ENCODE measurements at places on chromosomes 1 and 21. TPM values are rescaled to one million over a fixed set of nuclear protein-coding genes. Genes with fewer than 3 reads are reported as not detected.

C1QTNF12 gene
- total RNA-seq: 0.79 TPM

GRCh38 chr1:211732293-211732980 is 57.0 kb upstream of the NEK2 start:
- DNase-seq: no peak

DNA sequence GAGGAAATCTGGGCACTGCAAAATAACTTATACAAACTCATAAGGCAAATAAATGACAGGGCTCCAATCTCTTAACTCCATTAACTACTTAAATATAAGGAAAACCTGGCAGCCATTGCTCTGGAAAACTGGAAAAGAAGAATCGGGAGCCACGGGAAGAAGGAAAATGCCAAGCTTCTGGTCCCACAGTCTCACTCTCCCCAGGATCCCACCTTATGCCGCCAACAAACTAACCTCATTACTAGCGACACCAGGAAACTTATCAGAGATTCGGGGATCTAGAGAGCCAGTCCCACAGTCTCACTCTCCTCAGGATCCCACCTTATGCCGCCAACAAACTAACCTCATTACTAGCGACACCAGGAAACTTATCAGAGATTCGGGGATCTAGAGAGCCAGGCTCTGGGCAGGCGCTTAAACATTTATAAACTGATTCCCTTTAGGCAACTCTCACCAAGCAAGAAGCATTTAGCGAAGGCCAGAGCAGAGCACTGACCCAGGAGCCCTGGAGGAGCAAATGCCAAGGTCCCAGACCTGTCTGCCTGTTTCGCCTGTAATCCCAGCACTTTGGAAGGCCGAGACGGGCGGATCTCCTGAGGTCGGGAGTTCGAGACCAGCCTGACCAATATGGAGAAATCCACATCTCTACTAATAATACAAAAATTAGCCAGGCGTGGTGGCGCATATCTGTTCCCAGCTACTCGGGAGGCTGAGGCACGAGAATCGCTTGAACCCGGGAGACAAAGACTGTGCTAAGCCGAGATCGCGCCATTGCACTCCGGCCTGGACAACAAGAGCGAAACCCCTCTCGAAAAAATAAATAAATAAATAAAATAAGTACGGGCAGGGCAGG is 720 bp downstream of the PSMB2 start:
- peak; percentile 3 for DNase-seq

DNA sequence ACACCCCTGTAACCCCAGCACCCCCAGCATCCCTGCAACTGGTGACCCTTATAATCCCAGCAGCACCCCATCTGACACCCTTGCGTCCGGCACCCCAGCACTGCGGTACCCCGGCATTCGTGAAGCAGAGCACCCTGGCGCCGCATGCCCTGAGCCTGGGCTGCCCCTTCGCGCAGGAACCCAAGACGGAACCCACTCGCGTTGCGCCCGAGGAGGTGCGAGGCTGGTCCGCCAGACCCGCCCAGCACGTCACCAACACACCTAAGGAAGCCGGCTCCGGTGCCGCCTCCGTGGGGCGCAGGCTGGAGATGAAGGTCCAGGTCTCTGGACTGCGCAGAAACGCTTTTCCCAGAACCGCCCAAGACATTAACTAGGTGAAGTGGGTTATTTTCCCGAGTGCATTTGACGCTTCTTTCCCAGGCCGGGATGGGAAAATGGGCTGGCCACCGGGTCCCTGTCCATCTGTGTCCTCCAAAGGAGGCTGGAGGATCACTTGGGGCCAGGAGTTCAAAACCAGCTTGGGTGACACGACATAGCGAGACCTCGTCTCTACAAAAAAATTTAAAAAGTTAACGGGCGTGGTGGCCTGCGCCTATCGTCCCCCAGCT is 15.9 kb upstream of the RNF187 start:
- DNase-seq: no peak

- no peak for DNase-seq
Measured at GRCh38 chr1:193251950-193252349, 65.5 kb upstream of the B3GALT2 start.

DNA sequence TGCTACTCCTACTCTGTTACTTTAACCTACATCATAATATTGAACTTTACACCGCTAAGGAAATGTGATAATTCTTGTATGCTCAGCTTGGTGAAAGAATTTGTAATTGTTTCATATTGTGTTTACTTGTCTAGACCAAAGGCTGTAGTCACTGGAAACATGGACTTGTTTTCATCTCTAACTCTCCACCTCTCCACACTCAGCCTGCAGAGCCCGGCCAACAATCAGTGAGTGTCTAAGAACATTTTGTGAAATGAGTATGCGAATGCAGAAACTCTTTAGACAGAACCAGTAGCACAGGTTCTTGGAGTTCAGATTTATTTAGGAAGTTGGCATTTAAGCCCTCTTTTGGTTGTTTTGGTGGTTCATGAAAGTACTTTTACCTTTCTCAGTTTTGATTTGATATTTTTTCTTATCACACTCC is 3.2 kb upstream of the RWDD3 start:
- no peak for DNase-seq

DNA sequence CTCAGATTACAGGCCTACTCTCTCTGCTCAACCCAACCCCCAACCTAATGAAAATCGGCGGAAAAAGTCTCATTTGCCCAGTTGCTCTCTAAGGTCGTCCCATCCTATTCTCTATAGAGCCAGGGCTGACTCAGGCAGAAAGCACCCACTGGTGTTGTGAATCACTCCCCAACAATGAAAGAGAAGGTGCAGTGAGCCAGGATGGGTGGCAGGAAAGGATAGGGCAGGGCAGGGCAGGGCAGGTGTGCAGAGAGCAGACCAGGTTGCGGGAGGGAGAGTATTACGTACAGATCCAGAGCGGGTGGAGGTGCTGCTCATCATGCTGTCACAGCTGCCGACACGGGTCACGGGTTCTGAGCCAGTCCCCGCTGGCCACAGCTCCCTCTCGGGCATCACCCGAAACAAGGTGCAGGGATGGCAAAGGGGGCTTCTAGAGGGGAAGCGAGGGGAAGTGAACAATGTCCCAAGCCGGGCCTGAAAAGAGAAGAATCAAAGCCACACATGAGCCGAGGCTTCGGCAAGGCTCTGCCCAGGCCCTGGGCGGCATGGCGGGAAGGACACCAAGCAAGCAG is 5.3 kb downstream of the C1orf116 start:
- no peak for DNase-seq

DNA sequence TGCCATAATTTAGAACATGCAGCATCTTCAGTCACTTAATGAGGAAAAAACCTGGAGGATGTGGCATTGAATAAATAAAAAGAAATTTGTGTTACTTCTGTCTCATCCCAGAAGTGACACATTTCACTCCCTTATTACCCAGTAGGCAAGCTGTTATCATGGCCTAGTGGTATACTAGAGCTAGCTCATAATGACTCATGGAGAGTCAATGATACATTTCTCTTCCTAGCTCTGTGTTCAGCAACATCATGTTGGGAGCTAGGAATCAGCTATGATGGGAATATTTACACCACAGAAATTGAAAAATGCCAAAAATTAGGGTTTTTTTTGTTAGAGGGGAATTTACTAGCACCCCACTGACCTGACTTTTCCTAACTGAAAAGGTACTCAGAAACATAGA is 182.7 kb downstream of the HMCN1 start:
- no peak for DNase-seq

Data from neural crest cell (in vitro differentiated cells).